Activated effector memory CD4-positive, alpha-beta T cell treated with anti-CD3 and anti-CD28 coated beads, Interleukin-2, amount 50 U/mL, for 16 hours (primary cell): ENCODE measurements at places on chromosomes 1 and 21.

GRCh38 chr1:19661721-19662228 lies 2.9 kb upstream of the HTR6 start:
- DNase-seq = peak; percentile 72

- DNase-seq = no peak
Measured at GRCh38 chr1:162695687-162696086, 63.4 kb downstream of the DDR2 start.

DNA sequence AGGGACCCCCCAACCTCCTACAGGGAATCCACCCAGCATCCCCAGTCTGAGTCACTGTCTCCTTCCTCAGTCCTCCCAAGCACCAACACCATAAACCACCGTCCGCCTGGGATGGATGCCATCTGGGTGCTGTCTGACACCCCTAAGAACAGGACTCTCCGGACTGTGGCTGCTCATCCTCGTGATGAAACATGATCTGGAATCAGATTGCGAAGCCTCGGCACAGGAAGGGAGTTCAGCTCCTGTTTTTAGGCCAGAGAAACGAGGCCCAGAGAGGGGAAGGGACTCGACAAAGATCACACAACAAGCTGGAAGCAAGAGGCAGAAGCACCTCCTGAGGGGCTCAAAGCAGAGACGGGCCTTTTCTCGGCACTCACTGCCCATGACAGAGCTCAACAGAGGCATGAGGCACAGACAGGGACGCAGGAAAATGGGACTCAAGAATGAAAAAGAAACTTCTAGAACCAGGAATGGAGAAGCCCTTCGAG lies 8.4 kb downstream of the KCNN3 start:
- no peak for DNase-seq

GRCh38 chr1:151512801-151513625 lies 1.8 kb downstream of the CGN start:
- no peak for DNase-seq

DNA sequence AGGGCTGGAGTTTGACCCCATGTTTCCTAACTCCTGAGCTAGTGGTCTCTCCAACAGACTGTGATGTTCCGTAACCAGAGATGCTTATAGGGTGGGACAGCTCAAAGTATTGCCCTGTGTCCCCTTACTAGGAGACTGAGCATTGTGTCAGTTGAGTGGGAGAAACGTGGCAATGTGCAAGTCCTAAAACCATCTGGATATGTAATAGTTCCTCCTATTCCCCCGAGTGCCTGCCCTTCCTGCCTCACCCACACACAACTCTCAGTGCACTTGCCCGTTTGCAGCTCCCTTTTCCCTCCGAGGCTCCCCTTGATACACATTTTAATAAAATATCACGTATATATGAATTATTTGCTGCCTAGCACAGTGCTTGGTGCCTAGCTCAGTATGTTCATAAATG lies 3.4 kb downstream of the PIGV start:
- no peak for DNase-seq

- DNase-seq = peak; percentile 75
Measured at GRCh38 chr21:35528116-35529042, 479.3 kb upstream of the RUNX1 start.

- no peak for DNase-seq
Measured at GRCh38 chr1:89206373-89206772, 7.6 kb upstream of the GBP4 start.

- no peak for DNase-seq
Measured at GRCh38 chr21:40830836-40831235, 16.1 kb downstream of the DSCAM start.

DNA sequence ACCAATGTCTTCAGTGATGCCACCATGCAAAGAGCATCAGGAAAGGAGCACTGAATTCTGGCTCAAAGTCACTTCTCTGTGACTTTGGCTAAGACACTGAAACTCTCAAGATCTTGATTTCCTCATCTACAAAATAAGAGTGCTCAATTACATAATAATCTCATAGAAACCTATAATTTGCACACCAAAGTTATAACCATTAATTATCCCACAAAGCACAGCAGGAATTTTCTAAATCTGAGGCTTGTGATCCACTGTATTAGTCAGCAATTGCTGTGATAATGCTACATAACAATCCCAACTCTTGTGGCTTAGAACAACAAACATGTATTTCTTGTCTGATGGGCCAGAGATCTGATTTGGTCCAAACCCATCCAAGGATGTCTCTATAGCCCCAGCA lies 108.7 kb downstream of the PSMG1 start:
- no peak for DNase-seq
